GM12878 (cell line): ENCODE measurements at places on chromosomes 1 and 21. TPM values are rescaled to one million over a fixed set of nuclear protein-coding genes. Genes with fewer than 3 reads are reported as not detected.

- no peak for DNase-seq
Measured at GRCh38 chr1:112496290-112496689, 12.5 kb upstream of the WNT2B start.

APOBEC4 gene
- total RNA-seq: not detected in 2 replicates

GBP3 gene
- 1.8 and 2.4 TPM in 2 replicates for total RNA-seq

- peak; percentile 13 for DNase-seq
Measured at GRCh38 chr1:236429715-236430274, 35.7 kb downstream of the EDARADD start.

DNA sequence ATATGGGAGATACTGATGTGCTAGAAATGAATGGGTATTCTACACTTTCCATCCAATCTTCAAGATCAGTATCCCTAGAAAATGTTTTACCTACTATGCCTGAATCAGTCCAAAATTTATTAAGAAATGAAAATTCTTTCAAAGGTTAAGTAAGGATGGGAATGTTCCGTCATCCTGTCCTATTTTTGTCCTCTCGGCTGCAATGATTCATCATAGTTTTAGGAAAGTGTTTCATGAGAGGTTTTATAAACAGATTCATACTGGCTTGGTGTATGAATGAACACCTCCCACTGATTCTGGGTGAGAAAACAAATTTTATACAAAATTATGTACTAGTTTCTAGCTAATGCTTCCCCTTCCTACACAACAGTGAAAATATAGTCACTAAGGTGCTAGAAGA, 504.6 kb upstream of the NR5A2 start:
- DNase-seq: no peak

PRKCZ gene
- 1.0 and 1.9 TPM in 2 replicates for total RNA-seq

CASQ1 gene
- total RNA-seq: 0.21 and 0.40 TPM in 2 replicates

- no peak for DNase-seq
Measured at GRCh38 chr1:70409136-70409535, 1.9 kb upstream of the CTH start.

GRCh38 chr21:26851109-26851944, 6.1 kb upstream of the ADAMTS1 start:
- DNase-seq: no peak

DNA sequence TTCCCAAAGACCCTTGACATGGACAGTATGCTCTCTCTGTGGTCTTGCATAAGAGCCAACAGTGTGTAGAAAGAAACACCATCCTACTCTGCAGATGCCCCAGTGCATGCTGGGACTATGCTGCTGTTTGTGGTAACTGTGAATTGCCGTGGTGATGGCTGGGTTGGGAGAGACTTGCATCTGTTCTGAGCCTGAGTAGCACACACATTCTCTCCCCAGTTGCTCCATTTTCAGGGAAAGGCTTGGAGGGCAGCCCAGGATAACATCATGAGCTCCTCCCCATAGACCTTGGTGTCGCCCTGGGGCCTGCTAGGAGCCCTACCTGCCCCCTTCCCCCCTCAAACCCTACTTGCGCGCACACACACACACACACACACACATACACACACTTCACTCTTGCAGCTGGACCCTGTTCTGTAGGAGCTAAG, 120.9 kb upstream of the IPO9 start:
- no peak for DNase-seq

- DNase-seq: no peak
Measured at GRCh38 chr1:152871731-152872126, 6.4 kb upstream of the SMCP start.

DNA sequence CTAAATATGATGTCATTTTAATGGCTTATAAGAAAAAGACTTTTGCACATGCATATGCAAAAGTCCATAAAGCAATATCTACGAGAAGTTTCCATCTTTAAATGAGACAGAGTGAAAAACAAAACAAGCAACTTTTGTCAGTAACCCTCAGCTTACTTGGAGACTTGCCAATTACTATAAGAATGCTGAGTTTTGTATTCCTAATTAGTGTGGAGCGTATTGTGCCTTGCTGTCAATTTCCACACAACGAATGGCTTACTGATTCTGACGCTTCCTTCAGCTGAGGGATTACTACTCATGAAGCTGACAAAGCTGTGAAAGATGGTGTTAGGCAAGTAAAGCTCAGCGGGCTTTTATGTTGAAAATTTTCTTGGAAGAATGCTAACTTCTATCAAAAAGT, 440.4 kb upstream of the ADAMTS5 start:
- no peak for DNase-seq

GRCh38 chr1:110585481-110585880, 20.7 kb downstream of the KCNA2 start:
- DNase-seq: no peak

DNA sequence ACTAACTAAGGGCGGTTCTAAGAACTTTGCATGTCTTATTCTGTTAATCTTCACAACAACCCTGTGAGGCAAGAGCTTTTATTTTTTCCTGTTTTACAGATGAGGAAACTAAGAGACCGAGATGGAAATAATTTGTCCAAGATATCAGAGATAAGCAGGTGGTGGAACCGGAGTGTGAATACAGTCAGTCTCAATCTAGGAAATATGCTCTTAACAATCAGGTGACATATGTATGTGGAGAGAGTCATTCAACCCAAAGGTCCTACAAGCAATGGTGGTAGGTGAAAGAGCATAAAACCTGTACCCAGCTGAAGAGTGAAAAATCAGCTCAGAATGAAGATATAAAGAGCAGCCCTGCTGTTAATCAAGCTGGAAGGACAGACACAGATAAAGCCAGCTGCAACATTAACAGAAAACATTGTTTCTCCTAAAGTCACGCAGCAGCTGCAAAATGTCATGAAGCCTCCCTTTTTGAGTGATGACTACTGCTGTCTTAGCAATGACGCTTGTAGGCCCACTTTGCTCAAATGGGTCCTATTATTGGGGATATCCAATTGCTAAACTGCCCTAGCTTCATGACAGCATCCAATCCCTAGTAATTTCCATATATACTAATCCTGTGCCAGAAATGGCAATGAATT, 30.5 kb upstream of the FCAMR start:
- no peak for DNase-seq

CENPF gene
- total RNA-seq: 73.1 and 85.0 TPM in 2 replicates

GRCh38 chr1:69700770-69701169, 133.0 kb downstream of the LRRC7 start:
- DNase-seq: no peak

GRCh38 chr1:10019561-10019960, 13.2 kb upstream of the UBE4B start:
- DNase-seq: no peak

DNA sequence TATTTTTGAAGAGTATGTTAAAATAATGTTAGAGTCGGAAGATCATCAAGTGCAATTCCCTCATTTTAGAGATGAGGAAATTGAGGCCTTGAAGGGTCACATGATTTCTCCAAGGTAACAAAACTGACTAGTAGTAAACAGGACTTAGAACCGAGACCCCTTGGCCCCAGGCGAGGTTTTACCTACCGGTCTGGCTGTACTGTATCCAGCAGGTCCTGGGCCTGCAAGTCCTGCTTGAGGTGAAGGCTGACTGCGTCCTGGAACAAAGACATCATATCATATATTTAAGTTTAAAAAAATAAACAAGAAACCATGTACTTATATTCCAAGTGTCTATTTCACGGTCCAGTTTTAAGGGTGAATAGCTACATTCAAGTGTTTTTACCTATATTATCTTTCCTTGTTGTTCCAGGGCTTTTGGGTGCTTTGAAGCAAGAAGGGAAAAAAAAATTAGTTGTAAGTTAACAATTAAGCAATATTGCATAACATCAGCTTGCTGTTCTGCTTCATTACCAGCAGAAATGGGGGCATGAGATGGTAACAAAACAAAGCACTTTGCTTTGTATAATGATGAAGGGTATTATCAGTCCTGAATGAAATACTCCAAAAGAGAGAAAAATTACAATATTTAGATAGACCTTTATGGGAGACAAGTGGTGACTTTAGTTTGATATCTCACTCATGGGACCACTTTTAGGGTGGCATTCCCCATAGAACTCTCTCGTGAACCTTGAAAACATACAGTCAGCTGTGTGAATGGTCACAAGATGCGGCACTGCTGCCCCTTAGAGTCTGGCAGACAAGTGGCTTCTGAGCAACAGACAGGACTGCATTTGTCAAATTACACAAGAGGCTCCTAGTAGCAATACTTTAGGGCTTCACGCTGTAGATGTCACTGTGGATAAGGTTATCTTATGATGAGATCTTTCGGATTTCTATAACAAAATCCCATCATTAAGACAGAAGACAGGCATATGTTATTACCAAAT, 29.8 kb upstream of the CFAP298 start:
- DNase-seq: no peak

DNA sequence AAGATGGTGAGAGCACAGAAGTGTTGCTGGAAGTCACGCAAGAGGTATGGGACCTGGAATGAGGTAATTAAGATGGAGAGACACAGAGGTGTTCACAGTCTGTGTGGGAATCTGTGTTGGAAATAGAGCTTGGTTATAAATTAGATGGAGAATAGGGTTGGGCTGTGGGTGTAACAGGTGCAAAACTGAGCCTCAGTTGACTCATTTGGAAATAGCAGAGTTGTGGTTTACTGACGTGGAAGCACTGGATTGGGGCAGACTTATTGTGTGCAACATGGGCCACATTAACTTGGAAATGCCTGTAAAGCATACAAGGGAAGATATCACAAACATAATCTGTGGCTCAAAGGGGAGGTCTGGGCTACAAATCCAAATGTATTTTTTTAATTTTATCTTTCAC, 13.0 kb downstream of the CAMSAP2 start:
- DNase-seq: no peak

FLG2 gene
- not detected in 2 replicates for total RNA-seq

RGS8 gene
- 0.31 and 0.35 TPM in 2 replicates for total RNA-seq

CHODL gene
- 0.19 and 0.28 TPM in 2 replicates for total RNA-seq

DNA sequence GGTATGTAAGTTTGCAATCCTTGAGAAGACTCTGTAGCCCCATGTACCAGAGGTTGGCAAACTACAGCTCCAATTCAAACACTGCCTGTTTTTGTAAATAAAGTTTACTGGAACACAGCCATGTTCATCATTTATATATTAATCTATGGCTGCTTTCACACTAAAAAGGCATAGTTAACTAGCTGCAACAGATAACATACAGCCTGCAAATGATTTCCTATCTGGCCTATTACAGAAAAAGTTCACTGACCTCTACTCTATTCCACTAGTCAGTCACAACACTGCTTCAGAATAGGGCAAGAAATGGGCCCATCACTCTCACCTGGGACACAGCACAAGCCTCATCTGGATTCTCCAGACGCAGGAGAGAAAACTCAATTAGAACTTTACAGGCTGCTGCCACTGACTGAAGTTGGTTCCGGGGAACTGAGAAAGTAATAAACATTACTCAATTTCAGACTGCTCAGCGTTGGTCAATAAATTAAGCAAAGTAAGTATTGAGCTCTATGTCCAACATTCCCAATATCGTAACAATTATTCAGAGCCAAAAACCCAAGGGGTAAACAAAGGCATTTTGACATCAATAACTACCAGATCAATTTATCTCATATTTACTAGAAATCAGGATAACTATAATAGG, 10.6 kb downstream of the UBR4 start:
- no peak for DNase-seq

DNA sequence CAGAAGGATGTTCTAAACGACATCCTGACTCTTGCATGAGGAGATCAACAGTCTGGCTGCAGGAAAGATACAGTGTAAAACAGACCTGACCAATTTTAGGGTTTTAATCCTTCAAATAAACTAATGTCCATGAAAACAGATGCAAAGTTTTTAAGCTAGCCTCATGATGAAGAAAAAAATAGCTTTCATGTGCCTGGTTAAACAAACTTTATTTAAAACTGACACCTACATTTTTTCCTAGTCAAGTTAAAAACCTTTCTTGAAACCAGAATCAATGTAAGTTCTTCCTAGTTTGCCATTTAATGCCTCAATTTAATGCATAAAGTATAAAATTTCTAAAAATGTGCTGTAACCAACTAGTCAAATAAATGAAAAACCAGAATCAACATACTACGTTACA, 2.9 kb downstream of the WDR26 start:
- no peak for DNase-seq

LHX8 gene
- total RNA-seq: not detected in 2 replicates

DNA sequence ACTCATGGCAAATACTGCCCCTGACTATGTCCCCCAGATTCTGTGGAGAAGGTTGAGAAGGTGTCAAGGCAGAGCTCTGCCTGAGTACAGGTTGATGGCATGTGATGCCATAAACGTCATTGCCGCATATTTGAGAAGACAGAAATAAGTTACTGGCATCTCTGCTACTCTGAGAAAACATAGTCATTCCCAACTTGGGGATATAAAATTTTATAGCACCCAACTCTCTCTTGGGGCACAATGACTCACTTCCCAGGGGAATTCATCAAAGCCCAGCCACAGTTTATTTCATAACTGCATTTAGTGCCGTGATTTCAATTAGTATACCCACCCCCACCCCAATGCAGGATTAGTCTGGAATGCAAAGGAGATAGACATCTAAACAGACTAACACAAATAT, 101.9 kb upstream of the TNR start:
- DNase-seq: no peak

TFF1 gene
- total RNA-seq: 0.40 TPM in 1 of 2 replicates, not detected in the other

CFAP126 gene
- total RNA-seq: not detected in 2 replicates

DNA sequence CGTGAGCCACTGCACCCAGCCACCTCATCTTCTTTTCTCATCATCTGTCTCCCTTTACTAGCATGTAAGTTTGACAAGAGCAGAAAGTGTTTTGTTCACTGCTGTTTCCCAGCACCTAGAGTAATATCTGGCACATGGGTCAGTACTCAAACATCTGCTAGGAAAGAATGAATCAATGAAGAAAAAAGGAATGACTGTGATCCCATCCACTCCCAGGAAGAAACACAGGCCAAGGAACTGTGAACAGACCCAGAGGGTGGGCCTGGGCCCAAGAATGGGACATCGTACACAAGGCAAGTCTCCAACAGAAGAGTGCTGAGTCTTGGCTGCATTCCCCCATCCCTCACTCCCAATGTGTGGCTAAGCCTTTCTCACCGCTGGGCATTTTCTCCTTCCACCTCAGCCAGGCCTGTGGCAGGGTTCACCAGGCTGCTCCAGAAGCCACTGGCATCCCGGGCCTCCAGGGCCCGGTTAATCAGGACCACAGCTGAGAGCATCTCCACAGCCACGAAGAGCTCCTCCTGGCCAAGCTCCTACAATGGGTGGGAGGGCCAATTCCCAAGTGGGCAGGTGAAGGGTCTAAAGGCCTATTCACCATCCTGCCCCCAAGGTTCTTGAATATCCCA, 18.4 kb downstream of the IQGAP3 start:
- DNase-seq: no peak

GRCh38 chr1:59132295-59132694, 164.6 kb upstream of the FGGY start:
- no peak for DNase-seq

DNA sequence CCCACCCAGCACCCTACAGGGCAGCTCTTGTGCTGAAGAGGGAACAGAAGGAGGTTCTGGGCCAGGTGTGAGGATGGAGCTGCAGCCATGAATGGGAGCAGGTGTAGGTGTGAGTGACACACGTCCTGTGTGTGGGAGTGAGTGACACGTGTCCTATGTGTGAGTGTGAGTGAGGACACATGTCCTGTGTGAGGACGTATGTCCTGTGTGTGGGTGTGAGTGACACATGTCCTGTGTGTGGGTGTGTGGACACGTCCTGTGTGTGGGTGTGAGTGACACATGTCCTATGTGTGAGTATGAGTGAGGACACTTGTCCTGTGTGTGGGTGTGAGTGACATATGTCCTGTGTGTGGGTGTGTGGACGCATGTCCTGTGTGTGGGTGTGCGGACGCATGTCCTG, 26.4 kb downstream of the MEGF6 start:
- no peak for DNase-seq

- DNase-seq: no peak
Measured at GRCh38 chr1:107474877-107475612, 334.2 kb downstream of the NTNG1 start.
